Lower lobe of right lung (tissue), 2 donors: ENCODE measurements at places on chromosomes 2 and 18. TPM values are rescaled to one million over a fixed set of nuclear protein-coding genes. Genes with fewer than 3 reads are reported as not detected.

Gene CCL20
- 1.6 TPM for total RNA-seq

Gene TMEM37
- 21.7 TPM for total RNA-seq

DNA sequence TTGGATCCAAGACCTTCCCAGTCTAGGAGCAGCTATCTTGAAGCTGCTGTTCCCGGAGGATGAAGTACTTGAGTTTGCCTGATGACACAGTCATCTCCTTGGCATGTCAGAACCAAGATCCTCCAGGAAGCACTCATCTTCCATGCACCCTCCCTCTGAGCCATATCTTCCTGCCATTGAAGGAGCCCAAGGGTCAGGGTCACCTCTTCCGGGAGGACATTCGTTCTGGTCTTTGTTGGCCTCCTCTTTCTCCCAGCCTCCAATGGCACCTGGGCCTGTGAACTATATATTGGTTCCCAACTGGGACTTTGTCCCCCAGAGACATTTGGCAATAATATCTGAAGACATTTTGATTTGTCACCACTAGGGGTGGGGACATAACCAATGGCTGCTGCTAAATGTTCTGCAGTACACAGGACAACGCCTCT is 4.2 kb upstream of the MYO7B start:
- no peak for DNase-seq

- DNase-seq = no peak
Observed at GRCh38 chr2:191218292-191218898, 26.8 kb upstream of the MYO1B start.

DNA sequence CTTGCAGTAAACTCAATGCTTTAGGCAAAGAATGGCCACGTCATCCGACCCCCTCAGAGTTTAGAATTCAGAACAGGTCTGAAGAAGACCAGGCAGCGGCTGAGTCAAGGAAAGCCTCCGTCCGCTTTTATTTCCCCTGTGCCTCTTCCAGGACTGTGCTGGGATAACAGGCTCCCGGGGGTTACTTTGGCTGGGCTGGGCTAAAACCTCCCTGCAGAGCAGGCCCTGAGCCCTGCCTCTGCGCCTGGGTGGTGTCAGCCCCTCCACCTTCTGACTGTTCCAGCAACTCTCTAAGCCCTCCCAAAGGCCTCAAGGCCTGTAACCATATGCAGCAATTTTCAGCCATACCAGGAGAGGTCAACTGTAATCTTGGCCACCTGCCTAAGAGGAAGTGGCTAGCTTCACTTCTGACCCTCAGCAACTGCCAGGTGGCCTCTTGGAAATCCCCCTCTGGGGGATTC is 166.5 kb downstream of the RPIA start:
- no peak for DNase-seq

DNA sequence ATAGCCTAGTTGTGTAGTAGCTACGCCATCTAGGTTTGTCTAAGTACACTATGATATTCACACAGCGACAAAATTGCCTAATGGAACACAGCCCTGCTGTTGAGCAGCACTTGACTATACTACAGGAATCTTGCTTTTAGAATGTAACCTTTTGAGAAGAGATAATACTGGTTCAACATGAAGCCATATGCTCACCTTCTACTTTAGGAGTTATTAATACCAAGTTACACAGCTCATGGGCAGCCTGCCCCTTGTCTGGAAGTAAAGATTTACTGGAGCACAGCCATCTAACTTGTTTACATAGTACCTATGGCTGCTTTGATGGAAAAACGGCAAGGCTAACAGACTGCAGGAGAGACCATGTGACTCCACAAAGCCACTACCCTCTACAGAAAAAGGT is 174.8 kb downstream of the DYM start:
- DNase-seq = no peak

- no peak for DNase-seq
Observed at GRCh38 chr2:200860092-200860795, 4.2 kb downstream of the CLK1 start.
